ENCODE measurements at places on chromosomes 12 and 14. TPM values are rescaled to one million over a fixed set of nuclear protein-coding genes. Genes with fewer than 3 reads are reported as not detected.

ABCC9 gene
- 0.07 TPM for total RNA-seq

FGD6 gene
- total RNA-seq: 1.1 TPM

- no peak for DNase-seq
- no peak overlapping the region for H3K4me3 ChIP-seq
- H3K4me1 ChIP-seq: no peaks in the 10 kb centered on the region
- no peaks in the 10 kb centered on the region for H3K27me3 ChIP-seq
These were observed 211.4 kb upstream of the TMEM132C start for GRCh38 chr12:128055567-128055966.

- H3K27ac ChIP-seq: no peak overlapping the region
- no peaks in the 10 kb centered on the region for H3K36me3 ChIP-seq
- no peak overlapping the region for H3K4me3 ChIP-seq
- no peaks in the 10 kb centered on the region for H3K27me3 ChIP-seq
- H3K4me1 ChIP-seq: no peaks in the 10 kb centered on the region
- DNase-seq: no peak
These were observed 194.3 kb downstream of the CPNE8 start for GRCh38 chr12:38711054-38711453.

GRCh38 chr14:99674064-99674650, 9.9 kb upstream of the CYP46A1 start:
- H3K4me3 ChIP-seq: no peak overlapping the region
- no peaks in the 10 kb centered on the region for H3K36me3 ChIP-seq
- no peak for DNase-seq
- no peak overlapping the region for H3K27ac ChIP-seq
- peaks cover 3% of the 10 kb centered on the region for H3K4me1 ChIP-seq
- H3K27me3 ChIP-seq: no peaks in the 10 kb centered on the region

- peaks cover 54% of the 10 kb centered on the region for H3K4me1 ChIP-seq
- H3K27me3 ChIP-seq: no peaks in the 10 kb centered on the region
- H3K4me3 ChIP-seq: peak overlapping the region; percentile 96
- DNase-seq: peak; percentile 11
- peak overlapping the region; percentile 97 for H3K27ac ChIP-seq
- H3K36me3 ChIP-seq: peaks cover 43% of the 10 kb centered on the region
These were observed 303 bp downstream of the PUS7L start for GRCh38 chr12:43758247-43758727.

GRCh38 chr12:11662369-11662768, 12.9 kb downstream of the ETV6 start:
- H3K27me3 ChIP-seq: no peaks in the 10 kb centered on the region
- peak overlapping the region; percentile 59 for H3K27ac ChIP-seq
- H3K4me3 ChIP-seq: no peak overlapping the region
- H3K4me1 ChIP-seq: peaks cover 62% of the 10 kb centered on the region
- peaks cover 59% of the 10 kb centered on the region for H3K36me3 ChIP-seq

DNA sequence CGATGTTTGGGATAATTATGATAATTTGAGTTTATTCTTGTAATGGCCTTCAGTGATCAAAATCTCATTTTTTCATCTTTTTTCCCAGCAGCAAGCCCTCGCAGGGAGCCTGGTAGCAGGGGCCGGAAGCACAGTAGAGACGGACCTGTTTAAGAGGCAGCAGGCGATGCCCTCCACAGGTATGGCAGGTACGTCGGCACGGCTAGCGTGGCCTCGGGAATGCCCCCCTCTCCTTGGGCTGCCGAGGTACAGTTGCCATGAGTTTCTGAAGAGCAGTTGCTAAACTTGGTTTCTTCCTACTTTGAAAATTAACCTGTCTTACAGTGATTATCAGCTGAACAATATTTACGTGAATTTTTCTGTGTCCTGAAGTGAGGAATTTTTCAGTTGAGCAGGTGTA, 29.9 kb downstream of the EP400 start:
- H3K27ac ChIP-seq: no peak overlapping the region
- no peaks in the 10 kb centered on the region for H3K27me3 ChIP-seq
- no peaks in the 10 kb centered on the region for H3K4me1 ChIP-seq
- H3K4me3 ChIP-seq: no peak overlapping the region

MSI1 gene
- 3.5 TPM for total RNA-seq

- H3K36me3 ChIP-seq: peaks cover 11% of the 10 kb centered on the region
- no peak for DNase-seq
- H3K4me1 ChIP-seq: peaks cover 40% of the 10 kb centered on the region
- no peak overlapping the region for H3K4me3 ChIP-seq
- H3K27me3 ChIP-seq: no peaks in the 10 kb centered on the region
- no peak overlapping the region for H3K27ac ChIP-seq
These were observed 3.1 kb downstream of the FUT8 start for GRCh38 chr14:65415613-65416012.

GPR162 gene
- 0.11 TPM for total RNA-seq

DNA sequence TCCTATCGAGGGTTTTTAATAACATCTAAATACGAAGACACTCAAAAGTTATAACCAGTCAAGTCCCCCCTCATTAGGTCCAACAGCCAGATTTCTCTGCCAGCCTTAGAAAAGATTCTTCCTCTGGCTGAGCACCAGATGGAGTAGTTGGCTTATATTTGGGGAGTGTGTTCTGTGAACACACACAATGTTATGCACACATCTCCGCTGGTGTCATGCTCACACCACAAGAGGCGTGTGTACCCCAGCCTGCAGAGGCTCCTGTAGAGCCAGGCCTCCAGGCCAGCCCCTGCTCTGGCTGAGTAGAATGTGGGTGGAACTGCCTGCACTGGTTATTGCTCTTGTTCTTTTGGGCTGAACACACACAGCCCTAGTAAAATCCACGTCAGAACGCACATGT, 64.0 kb downstream of the PIWIL1 start:
- H3K4me1 ChIP-seq: peaks cover 2% of the 10 kb centered on the region
- peaks cover 3% of the 10 kb centered on the region for H3K27me3 ChIP-seq
- no peak for DNase-seq
- no peak overlapping the region for H3K27ac ChIP-seq
- H3K36me3 ChIP-seq: no peaks in the 10 kb centered on the region

DNA sequence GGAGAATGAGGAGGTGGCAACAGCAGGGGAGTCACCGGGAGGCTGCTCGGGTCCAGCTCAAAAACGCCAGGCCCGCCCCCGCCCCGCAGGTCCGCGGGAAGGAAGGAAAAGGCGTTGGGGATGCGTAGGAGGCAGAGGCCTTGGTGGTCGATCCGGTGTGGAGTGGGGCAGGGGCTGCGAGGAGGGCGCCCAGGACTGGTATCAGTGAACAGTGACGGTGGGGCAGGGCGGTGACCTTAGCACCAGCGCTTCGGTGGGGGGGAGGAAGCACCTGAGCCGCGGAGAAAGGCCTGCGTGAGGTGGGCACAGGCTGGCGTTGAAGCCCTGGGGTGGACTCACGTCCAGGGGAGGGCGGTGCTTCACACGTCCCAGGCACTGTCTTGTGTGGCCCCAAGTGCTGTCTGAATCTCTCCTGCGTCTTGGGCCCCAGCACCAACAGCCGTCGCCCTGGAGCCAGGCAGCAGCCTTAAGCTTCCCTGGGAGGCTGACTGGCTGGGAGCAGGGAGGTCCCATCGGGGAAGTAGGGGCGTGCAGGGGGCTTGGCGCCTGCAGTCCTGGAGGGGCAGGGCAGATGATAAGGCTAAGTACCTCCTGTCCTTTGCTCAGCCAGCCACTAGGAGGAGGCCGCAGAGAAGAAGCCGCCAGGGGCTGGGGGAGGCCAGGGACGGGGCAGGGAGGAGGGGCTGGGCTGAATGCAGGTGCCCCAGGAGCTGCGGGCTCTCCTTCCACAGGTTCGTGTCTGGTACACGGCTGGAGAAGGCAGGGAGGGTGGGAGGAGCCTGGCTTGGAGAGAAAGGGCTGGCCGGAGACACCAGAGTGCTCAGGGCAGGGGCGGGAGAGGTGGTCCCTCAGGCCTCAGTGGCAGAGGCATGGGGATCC, 26.5 kb downstream of the ZBTB42 start:
- peaks cover 5% of the 10 kb centered on the region for H3K36me3 ChIP-seq
- peak; percentile 41 for DNase-seq
- peak overlapping the region; percentile 53 for H3K4me3 ChIP-seq

GRCh38 chr14:58239244-58240195, 5.1 kb upstream of the PSMA3 start:
- peak; percentile 65 for DNase-seq
- H3K4me3 ChIP-seq: no peak overlapping the region
- H3K4me1 ChIP-seq: peaks cover 23% of the 10 kb centered on the region
- H3K27me3 ChIP-seq: no peaks in the 10 kb centered on the region

- no peak overlapping the region for H3K4me3 ChIP-seq
- H3K27me3 ChIP-seq: no peaks in the 10 kb centered on the region
- no peak for DNase-seq
- H3K4me1 ChIP-seq: no peaks in the 10 kb centered on the region
- H3K36me3 ChIP-seq: no peaks in the 10 kb centered on the region
These were observed 983.1 kb downstream of the FLRT2 start for GRCh38 chr14:86513056-86513455.

- DNase-seq: no peak
- H3K4me1 ChIP-seq: no peaks in the 10 kb centered on the region
- no peak overlapping the region for H3K4me3 ChIP-seq
- no peaks in the 10 kb centered on the region for H3K36me3 ChIP-seq
These were observed 11.1 kb downstream of the PLEKHA5 start for GRCh38 chr12:19140381-19141236.

LALBA gene
- total RNA-seq: not detected

DNA sequence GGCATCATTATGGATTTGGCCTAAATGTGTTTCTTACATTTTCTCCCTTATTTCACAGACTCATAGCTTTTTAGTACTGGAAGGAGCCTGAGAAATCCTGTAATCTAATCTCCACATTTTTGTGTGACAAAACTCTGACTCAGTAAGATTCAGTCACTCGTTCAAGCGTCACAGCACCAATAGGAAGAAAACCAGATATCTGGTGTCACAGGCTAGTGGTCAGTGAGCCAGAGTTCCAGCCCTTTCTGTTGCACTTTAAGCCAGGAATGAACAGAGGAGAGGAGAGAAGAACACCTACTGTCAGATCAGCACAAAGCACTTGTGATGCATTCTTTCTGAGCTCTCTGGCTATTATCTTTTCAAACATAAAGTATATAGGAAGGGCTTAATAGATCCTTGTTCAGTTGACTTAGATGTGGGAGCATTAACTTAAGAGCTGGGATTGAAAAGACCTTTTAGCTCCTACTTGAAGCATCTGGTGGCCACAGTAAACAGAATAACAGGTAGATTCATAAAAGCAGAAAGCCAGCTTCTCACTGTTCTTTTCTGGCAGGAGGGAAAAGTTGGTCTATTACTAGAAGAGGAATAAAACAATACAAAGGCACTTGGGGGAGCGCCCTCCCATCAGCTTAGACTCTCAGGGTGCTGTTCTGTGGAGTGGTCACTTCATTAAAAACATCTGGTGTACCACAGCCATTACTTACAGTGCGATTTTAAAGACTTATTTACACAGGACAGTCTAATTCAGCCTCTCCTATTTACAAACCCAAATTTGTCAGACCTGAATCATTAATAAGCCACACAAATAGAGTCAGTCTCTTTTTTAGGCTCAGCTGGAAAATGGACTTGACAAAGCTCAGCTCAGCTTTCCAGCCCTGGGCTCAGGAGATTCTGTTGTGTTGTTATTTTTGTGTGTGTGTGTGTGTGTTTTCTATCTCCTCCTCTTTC, 12.2 kb upstream of the NID2 start:
- H3K4me3 ChIP-seq: no peak overlapping the region
- DNase-seq: no peak
- H3K27me3 ChIP-seq: peaks cover 57% of the 10 kb centered on the region
- H3K27ac ChIP-seq: no peak overlapping the region
- no peaks in the 10 kb centered on the region for H3K36me3 ChIP-seq

DNAH10 gene
- total RNA-seq: 0.41 TPM

DNA sequence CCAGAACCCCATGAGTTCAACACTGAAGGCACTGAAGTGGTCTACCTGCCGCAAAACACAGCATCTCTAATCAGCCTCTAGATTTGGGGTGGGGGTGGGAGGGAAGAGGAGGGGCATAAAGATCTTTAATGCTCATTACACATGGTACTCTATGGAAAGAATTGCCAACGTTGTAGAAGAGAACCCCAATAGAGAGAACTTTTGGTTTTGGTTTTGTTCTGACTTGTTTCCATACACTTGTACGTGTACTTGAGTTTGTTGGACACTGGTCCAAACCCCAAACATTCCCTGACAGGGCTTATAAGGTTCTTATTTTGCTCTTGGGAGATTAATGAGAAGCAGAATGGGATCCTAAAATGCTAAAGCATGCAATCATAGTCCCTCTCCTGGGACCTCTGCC, 31.0 kb downstream of the GNPTAB start:
- DNase-seq: no peak
- peaks cover 41% of the 10 kb centered on the region for H3K36me3 ChIP-seq
- no peaks in the 10 kb centered on the region for H3K27me3 ChIP-seq

JDP2 gene
- total RNA-seq: 1.1 TPM

LTBP2 gene
- 0.23 TPM for total RNA-seq

GRCh38 chr12:49825360-49825970, 2.7 kb downstream of the NCKAP5L start:
- H3K4me1 ChIP-seq: peaks cover 17% of the 10 kb centered on the region
- no peak for DNase-seq
- H3K27me3 ChIP-seq: peaks cover 12% of the 10 kb centered on the region
- H3K4me3 ChIP-seq: no peak overlapping the region
- H3K36me3 ChIP-seq: no peaks in the 10 kb centered on the region

GRCh38 chr12:25926536-25926935, 31.9 kb upstream of the RASSF8 start:
- no peak for DNase-seq
- H3K27ac ChIP-seq: no peak overlapping the region
- H3K27me3 ChIP-seq: no peaks in the 10 kb centered on the region
- H3K4me1 ChIP-seq: no peaks in the 10 kb centered on the region

GRCh38 chr12:128079-128478, 61.5 kb downstream of the IQSEC3 start:
- H3K27me3 ChIP-seq: peaks cover 4% of the 10 kb centered on the region
- H3K4me1 ChIP-seq: no peaks in the 10 kb centered on the region
- DNase-seq: no peak
- no peaks in the 10 kb centered on the region for H3K36me3 ChIP-seq
- no peak overlapping the region for H3K27ac ChIP-seq

LRRK2 gene
- not detected for total RNA-seq

RNF212B gene
- total RNA-seq: not detected

- no peak for DNase-seq
- H3K4me1 ChIP-seq: no peaks in the 10 kb centered on the region
- H3K27ac ChIP-seq: no peak overlapping the region
These were observed 201.9 kb downstream of the DAD1 start for GRCh38 chr14:22386924-22387775.

DNA sequence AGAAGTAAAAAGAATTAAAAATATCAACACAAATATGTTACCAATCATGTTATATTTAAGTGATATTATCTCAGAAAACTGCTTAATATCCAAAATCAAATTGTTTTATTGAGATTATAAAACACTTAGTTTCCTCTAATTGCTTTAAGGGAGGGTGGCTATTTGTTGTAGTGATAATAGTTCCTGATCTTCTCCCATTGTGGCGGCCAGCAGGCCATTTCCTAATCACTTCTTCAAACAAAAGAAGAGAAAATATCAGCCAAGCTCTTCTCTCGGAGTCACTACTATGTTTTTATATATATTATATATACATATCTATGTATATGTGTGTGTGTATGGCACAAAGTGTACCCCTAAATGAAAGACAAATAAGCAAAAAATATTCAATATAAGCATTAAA, 31.5 kb downstream of the ERO1A start:
- H3K36me3 ChIP-seq: peaks cover 61% of the 10 kb centered on the region
- peaks cover 12% of the 10 kb centered on the region for H3K4me1 ChIP-seq
- no peak overlapping the region for H3K27ac ChIP-seq
- H3K27me3 ChIP-seq: no peaks in the 10 kb centered on the region
- DNase-seq: no peak
- no peak overlapping the region for H3K4me3 ChIP-seq

GRCh38 chr14:64758691-64759554, 54.7 kb downstream of the PLEKHG3 start:
- H3K27me3 ChIP-seq: peaks cover 16% of the 10 kb centered on the region
- H3K4me3 ChIP-seq: no peak overlapping the region
- H3K36me3 ChIP-seq: no peaks in the 10 kb centered on the region
- no peak overlapping the region for H3K27ac ChIP-seq
- H3K4me1 ChIP-seq: peaks cover 22% of the 10 kb centered on the region

CLEC7A gene
- total RNA-seq: not detected
